ENCODE measurements at places on chromosomes 12 and 14. TPM values are rescaled to one million over a fixed set of nuclear protein-coding genes. Genes with fewer than 3 reads are reported as not detected.

DNA sequence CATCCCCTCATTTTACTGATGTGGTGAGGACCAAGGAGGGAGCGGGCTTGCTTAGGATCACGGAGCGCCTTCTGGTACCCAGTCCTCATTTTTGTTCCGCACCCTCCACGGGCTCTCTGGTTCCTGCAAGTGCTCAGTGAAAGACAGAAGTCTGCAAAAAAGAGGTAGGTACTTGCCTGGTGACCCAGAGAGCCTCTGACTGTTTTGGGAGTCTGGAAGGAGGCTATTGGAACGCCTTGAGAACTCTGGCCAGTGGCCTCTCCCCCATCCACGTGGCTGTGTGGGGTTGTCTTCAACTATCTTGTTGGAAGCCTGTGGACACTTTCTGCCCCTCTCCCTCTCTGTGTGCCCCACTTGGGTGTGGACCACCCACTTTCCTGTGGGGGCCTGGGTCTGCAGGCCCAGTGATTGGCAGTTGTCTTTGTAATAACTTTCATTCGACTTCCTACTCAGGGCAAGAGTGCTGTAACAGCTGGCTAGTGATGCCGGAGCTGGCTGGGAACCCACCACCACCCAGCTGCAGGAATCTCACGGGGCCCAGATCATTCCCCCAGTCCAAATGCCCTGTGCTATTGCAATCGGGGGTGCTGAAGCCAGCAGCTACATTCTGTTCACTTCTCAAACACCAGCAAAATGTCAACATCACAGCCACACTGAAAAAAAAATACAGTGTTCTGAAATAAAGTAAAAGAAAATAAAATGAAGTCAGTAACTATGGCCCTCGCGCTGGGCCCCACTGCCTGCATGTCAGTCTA, 122.8 kb downstream of the PRMT8 start:
- H3K27ac ChIP-seq, result no peak overlapping the region
- DNase-seq, result no peak
- no peak overlapping the region for H3K4me3 ChIP-seq
- peaks cover 33% of the 10 kb centered on the region for H3K36me3 ChIP-seq
- H3K27me3 ChIP-seq, result no peaks in the 10 kb centered on the region

- H3K27me3 ChIP-seq, result peaks cover 2% of the 10 kb centered on the region
- peaks cover 16% of the 10 kb centered on the region for H3K4me1 ChIP-seq
- H3K4me3 ChIP-seq, result no peak overlapping the region
- no peak for DNase-seq
Observed at GRCh38 chr14:55438066-55438683, 2.2 kb downstream of the TBPL2 start.

- no peaks in the 10 kb centered on the region for H3K36me3 ChIP-seq
- no peak for DNase-seq
- H3K4me1 ChIP-seq, result no peaks in the 10 kb centered on the region
- H3K27me3 ChIP-seq, result no peaks in the 10 kb centered on the region
- H3K4me3 ChIP-seq, result no peak overlapping the region
- no peak overlapping the region for H3K27ac ChIP-seq
Observed at GRCh38 chr14:22650960-22651521, 6.9 kb upstream of the OR6J1 start.

DNA sequence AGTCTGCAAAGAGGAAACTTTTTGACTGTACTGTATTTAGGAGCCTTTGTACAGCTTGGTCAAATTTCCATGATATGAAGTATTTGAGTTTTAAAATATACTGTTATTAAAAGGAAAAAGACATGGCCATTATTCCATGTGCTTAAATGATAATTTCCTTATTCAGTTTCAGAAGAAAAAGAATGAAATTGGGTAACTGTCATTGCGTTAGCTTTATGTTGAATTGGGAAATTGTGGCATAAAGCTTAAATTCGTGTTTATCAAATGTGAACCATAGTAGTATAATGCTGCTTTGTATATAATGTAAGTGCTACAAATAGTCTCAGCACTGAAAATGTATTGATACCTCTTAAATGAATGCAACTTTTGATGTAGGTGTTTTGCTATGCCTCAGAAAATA, 64.9 kb downstream of the ETNK1 start:
- H3K36me3 ChIP-seq, result peaks cover 25% of the 10 kb centered on the region
- no peaks in the 10 kb centered on the region for H3K27me3 ChIP-seq
- no peak for DNase-seq
- H3K27ac ChIP-seq, result no peak overlapping the region
- H3K4me1 ChIP-seq, result peaks cover 29% of the 10 kb centered on the region
- H3K4me3 ChIP-seq, result no peak overlapping the region

DNA sequence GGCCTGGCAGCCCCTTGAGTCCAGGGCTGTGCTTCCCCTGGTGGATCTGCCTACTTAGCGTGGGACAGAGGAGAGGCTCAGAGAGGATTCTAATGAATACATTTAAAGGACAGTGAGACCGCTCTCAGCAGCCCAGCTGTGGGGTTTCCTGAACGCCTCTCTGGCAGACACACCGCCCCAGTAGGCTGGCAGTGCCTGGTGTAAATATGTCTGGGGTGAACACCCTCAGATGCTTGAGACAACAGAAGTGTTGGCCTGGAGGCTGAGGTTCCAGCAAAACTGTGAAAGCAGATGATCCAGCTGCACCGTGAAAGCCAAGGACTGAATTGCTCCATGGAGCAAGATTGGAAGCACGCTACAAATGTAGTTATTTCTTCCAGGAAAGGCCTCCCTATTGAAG, 55.1 kb downstream of the LRRC74A start:
- H3K4me3 ChIP-seq, result no peak overlapping the region
- no peaks in the 10 kb centered on the region for H3K36me3 ChIP-seq
- peaks cover 8% of the 10 kb centered on the region for H3K27me3 ChIP-seq
- no peak for DNase-seq
- no peak overlapping the region for H3K27ac ChIP-seq
- peaks cover 5% of the 10 kb centered on the region for H3K4me1 ChIP-seq

GRCh38 chr14:35741345-35742031, 67.6 kb downstream of the RALGAPA1 start:
- H3K4me3 ChIP-seq, result no peak overlapping the region
- peaks cover 23% of the 10 kb centered on the region for H3K36me3 ChIP-seq
- H3K4me1 ChIP-seq, result peaks cover 23% of the 10 kb centered on the region
- peak overlapping the region; percentile 47 for H3K27ac ChIP-seq
- no peaks in the 10 kb centered on the region for H3K27me3 ChIP-seq
- no peak for DNase-seq

- peak overlapping the region; percentile 85 for H3K4me3 ChIP-seq
- no peak for DNase-seq
- no peaks in the 10 kb centered on the region for H3K27me3 ChIP-seq
- H3K27ac ChIP-seq, result peak overlapping the region; percentile 64
Observed at GRCh38 chr14:67673451-67673850, 981 bp downstream of the VTI1B start.

- H3K27me3 ChIP-seq, result no peaks in the 10 kb centered on the region
- H3K27ac ChIP-seq, result peak overlapping the region; percentile 88
- H3K36me3 ChIP-seq, result peaks cover 9% of the 10 kb centered on the region
- peak; percentile 73 for DNase-seq
- peak overlapping the region; percentile 47 for H3K4me3 ChIP-seq
- H3K4me1 ChIP-seq, result peaks cover 78% of the 10 kb centered on the region
Observed at GRCh38 chr14:50064993-50065392, 51.4 kb downstream of the VCPKMT start.

DNA sequence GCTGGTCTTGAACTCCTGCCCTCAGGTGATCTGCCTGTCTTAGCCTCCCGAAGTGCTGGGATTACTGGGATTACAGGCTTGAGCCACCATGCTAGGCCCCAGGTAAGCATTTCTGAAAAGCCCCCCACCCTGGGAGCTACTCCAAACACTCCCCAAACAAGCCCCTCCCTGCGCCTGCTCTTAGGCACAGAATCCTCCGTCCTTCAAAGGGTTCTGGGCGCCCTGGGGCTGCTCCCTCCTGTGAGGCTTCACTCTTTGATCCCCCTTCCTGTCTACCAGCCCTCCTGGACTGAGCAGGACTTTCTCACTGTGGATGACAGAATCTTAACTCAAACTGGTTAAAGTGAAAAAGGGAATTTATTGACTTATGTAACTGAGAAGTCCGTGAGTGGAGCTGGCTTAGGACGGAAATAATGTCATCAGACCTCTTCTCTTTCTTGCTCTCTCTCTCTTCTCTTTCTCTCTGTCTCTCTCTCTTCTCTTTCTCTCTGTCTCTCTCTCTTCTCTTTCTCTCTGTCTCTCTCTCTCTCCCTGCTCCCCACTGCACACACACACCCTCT, 66.9 kb upstream of the CLMN start:
- H3K27ac ChIP-seq, result no peak overlapping the region
- DNase-seq, result no peak
- no peaks in the 10 kb centered on the region for H3K36me3 ChIP-seq
- H3K27me3 ChIP-seq, result peaks cover 1% of the 10 kb centered on the region

DNA sequence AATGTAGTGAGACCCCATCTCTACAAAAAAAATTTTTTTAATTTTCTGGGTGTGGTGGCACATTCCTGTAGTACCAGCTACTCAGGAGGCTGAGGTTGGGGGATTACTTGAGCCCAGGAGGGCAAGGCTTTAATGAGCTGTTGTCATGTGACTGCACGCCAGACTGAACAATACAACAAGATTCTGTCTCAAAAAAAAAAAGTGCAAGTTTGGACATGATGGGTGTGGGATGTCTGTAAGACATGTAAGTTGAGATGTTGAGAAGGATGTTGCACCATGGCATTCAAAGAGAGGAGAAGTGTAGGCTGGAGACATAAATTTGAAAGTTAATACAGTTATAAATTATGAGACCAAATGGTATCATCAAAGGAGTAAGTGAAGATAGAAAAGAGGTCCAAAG, 23.5 kb downstream of the YEATS4 start:
- no peak for DNase-seq
- H3K4me3 ChIP-seq, result no peak overlapping the region

- no peak overlapping the region for H3K27ac ChIP-seq
- no peaks in the 10 kb centered on the region for H3K27me3 ChIP-seq
- DNase-seq, result no peak
- H3K36me3 ChIP-seq, result no peaks in the 10 kb centered on the region
- H3K4me3 ChIP-seq, result no peak overlapping the region
Observed at GRCh38 chr12:58640314-58640713, 280.0 kb downstream of the LRIG3 start.

GRCh38 chr12:111453071-111453989, 47.6 kb downstream of the SH2B3 start:
- H3K27me3 ChIP-seq, result no peaks in the 10 kb centered on the region
- peak overlapping the region; percentile 13 for H3K27ac ChIP-seq
- H3K36me3 ChIP-seq, result peaks cover 55% of the 10 kb centered on the region
- no peak overlapping the region for H3K4me3 ChIP-seq
- DNase-seq, result no peak
- H3K4me1 ChIP-seq, result peaks cover 41% of the 10 kb centered on the region

- peak overlapping the region; percentile 22 for H3K27ac ChIP-seq
- H3K27me3 ChIP-seq, result no peaks in the 10 kb centered on the region
- no peak for DNase-seq
- no peak overlapping the region for H3K4me3 ChIP-seq
- H3K36me3 ChIP-seq, result peaks cover 68% of the 10 kb centered on the region
Observed at GRCh38 chr12:128795530-128796361, 28.0 kb downstream of the SLC15A4 start.

GRCh38 chr12:56116267-56117081, at the start of gene RPL41:
RPL41 (plus strand) TSS chr12:56116633.
- no peaks in the 10 kb centered on the region for H3K27me3 ChIP-seq
- peak; percentile 91 for DNase-seq
- H3K36me3 ChIP-seq, result peaks cover 46% of the 10 kb centered on the region
- peaks cover 31% of the 10 kb centered on the region for H3K4me1 ChIP-seq

KRT73 gene
- not detected for total RNA-seq

SDSL gene
- 0.54 TPM for total RNA-seq

KRT74 gene
- not detected for total RNA-seq

GPRC5D gene
- total RNA-seq, result not detected

SMCO2 gene
- total RNA-seq, result 1.8 TPM

C12orf60 gene
- total RNA-seq, result 2.1 TPM

SINHCAF gene
- total RNA-seq, result 276 TPM

Measured in activated T-helper 1 cell treated with anti-CD3 and anti-CD28 coated beads, Interleukin-12 subunit alpha, Interleukin-12 subunit beta, Interleukin-2, Interleukin-4 antibody, amounts not matched to agents 30 ng/mL and 10 ng/mL and 1 ng/mL, durations not matched to agents 14 hours and 24 hours and 36 hours (primary cell).